Stimulated activated CD4-positive, alpha-beta T cell treated with anti-CD3 and anti-CD28 coated beads, Interleukin-1b, Interleukin-23, amount 100 ng/mL, for 1 hour (primary cell): ENCODE measurements at places on chromosomes 5 and 9.

- DNase-seq = peak; percentile 70
Measured at GRCh38 chr9:137227054-137227852, at the start of gene RNF224. TSS of gene RNF224 (plus strand) at chr9:137227502. CDS start at chr9:137228336, 834 bp downstream.

DNA sequence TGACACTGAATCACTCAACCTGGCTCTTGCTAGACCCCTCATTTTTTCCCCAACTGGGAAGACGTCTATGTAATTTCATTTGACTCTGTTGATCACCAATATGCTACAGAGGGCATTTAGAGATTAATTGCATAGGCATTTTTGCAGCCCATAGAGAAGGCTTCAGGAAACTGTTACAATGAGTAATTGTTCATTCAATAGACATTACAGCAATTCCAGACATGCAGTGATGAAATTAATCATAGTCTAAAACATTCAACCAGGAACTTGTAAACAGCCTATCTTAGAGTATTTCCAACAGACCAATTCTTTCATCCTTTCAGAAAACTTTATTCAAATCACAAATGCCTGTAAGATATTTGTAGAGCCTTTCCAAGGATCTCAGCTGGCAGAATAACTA, 122.3 kb downstream of the MARCHF11 start:
- DNase-seq = no peak

DNA sequence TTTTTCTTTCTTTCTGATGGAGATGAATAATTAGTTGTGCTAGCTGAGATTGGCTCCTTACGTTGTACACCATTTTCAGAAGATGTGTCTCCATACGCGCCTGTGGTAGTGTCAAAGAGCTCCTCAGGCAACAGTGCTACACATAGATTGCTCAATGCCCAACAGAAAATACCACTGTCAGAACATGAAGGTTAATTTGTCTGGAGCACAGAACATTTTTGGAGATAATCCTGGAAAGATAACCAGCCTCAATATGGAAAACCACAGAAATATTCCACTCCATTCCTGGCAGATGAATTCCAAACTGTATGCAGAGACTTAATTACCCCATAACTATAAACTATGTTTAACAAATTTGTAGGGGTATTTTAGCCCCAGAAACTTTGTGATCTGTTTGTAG, 233.6 kb downstream of the MARCHF11 start:
- DNase-seq = no peak

GRCh38 chr5:151703227-151703626, 16.5 kb upstream of the SPARC start:
- DNase-seq = no peak

- DNase-seq = peak; percentile 39
Measured at GRCh38 chr9:32968101-32969011, 33.1 kb downstream of the APTX start.

DNA sequence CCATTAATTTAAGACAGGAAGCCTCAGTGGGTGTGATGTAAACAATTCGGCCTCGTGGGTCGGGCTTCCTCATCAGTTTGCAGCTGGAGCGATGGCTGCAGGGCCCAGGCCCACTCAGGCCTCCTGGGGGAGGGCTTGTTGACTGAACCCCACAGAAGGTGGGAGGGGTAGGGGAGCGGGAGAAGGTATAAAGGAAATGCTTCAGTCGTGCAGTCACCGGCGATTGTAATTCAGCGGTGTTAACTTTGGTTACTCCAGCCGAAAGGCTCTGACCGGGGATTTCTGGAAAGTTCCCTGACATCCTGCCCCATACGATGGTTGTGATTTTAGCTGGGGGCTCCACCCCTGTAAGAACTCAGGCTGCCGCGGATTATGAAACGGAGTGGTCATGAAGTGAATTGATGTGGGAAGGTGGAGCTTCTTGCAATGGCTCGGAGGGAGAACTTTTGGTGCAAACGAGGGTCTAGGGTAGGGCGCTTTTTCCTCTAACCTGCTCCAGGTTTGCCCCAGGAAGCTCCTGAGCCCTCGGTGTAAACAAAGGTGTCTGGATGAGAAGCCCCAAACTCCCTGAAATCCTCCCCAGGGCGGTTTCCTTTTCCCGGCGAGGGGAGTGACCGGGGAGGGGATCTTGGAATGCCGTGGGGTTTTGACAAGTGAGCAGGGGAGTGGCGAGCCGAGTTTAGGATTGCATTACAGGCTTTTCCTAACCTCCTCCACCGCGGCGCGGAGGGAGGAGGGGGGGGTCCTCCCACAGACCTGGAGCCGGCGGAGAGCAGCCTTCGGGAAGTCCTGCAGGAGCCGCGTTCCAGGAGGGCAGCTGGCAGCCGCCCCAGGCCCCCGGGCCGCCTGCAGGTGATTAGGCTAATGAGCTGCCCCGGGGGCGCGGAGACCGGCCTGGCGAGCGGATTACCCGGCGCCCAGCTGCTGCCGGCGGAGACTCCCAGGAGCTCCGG, 215.5 kb downstream of the PDZD2 start:
- no peak for DNase-seq

- no peak for DNase-seq
Measured at GRCh38 chr9:6631207-6631512, 14.4 kb downstream of the GLDC start.

- no peak for DNase-seq
Measured at GRCh38 chr5:1729641-1730486, 69.8 kb downstream of the MRPL36 start.

GRCh38 chr5:152288917-152289595, 116.0 kb downstream of the NMUR2 start:
- DNase-seq = no peak

DNA sequence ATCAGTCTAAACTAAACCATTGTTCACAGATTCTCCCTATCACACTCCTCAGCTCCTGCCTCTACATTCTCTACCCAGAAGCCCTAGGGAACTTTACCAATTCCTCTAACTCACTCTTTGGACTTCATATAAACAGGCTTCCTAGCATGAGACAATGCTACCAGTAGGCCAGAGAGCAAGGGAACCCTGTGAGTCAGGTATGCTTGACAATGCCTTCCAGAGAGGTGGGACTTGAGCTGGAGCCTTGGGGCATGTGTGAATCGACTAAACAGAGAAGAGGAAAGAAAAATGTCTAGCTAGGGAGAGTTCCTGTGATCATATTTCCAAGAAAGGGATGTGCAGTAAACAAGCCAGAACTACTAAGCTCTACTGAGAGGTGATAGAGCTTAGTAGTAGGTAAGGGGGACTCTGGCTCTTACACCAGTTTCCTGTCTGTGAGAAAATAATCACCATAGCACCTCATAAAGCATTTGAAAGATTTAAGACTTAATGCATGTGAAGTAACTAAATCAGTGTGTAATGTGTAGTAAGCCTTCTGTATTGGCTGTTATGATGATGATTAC, 6.4 kb upstream of the RFK start:
- no peak for DNase-seq

DNA sequence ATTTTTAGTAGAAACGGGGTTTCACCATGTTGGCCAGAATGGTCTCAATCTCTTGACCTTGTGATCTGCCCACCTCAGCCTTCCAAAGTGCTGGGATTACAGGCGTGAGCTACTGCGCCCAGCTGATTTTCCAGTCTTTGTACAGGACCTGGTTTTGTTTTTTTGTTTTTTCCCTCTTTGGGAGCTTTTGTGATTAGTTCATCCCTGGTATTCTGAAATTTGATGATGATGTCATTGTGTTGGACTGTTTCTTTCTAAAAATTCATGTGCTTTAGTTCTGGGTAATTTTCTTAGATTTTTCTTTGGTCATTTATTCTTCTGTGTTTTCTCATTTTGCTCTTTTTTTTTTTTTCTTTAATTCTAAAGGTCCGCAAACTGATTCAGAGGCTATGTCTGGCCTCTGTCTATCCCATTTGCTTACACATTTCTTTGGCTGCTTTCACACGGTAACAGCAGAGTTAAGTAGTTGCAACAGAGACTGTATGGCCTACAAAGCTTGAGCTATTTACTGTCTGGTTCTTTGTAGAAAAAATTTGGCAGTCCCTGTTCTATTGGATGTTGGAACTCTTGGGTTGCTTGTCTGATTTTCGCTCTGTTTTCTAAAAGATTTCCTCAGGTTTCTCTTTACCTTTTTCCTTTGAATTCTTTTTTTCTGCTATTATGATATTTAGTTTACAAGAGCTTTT, 24.8 kb downstream of the STX17 start:
- no peak for DNase-seq

- DNase-seq = no peak
Measured at GRCh38 chr5:130528474-130528873, 624.2 kb downstream of the CHSY3 start.

GRCh38 chr5:17314907-17315471, 97.6 kb downstream of the BASP1 start:
- no peak for DNase-seq

DNA sequence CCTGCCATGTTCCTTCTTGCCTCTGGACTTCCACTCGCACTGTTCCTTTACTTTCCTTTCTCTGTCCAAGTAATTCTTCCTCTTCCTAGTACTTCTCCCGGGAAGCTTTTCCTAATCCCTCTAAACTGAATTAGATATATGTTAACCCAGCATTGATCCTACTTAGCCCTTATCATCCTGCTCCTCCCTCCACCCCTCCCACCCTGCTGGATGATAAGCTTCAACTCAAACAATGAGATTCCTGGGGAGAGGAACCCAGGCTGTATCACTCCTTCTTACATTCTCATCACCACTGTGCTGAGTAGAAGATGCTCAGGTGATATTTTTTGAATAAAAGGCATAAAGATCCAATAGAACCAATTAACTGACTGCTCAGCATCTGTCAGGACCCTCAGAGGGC, 45.7 kb downstream of the CDK5RAP2 start:
- no peak for DNase-seq

DNA sequence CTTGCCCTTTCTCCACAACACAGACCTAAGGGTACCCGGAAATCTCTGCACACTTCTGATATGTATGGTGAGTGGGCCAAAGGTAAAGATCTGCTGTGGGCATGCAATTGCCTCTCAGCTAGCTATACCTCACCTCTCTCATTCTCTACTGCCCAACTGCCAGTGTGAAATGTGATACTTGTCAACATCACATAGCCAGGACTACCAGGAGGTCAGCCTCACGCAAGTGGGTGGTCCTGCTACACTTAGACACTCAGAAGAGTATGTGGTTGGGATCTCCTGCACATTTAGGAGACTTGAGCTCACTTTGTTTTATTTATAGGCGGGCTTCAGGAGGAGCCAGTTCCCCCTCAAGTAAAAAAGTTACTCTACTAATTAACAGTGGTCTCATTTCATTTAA, 88.0 kb upstream of the MAN2A1 start:
- no peak for DNase-seq

- DNase-seq = no peak
Measured at GRCh38 chr9:96616817-96617438, 2.7 kb downstream of the CDC14B start.

DNA sequence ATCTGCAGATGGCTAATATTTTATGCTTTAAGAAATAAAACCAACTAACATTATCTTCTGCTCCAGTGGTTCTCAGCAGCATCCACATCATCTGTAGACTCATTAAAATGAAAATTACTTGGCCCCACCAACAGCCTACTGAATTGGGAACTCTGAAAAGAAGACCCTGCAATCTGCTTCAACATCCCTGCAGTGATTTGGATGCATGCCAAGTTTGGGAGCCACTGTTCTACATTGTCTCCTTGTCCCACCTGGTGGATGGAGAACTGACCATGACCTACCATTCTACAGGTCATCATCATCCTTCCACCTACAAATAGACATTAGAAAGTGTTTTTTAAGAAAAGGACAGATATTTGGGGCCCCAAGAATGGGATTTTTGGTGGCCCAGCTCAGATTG, 71.1 kb downstream of the ACER2 start:
- DNase-seq = no peak

- DNase-seq = no peak
Measured at GRCh38 chr9:87722393-87723088, 3.4 kb upstream of the CTSL start.

DNA sequence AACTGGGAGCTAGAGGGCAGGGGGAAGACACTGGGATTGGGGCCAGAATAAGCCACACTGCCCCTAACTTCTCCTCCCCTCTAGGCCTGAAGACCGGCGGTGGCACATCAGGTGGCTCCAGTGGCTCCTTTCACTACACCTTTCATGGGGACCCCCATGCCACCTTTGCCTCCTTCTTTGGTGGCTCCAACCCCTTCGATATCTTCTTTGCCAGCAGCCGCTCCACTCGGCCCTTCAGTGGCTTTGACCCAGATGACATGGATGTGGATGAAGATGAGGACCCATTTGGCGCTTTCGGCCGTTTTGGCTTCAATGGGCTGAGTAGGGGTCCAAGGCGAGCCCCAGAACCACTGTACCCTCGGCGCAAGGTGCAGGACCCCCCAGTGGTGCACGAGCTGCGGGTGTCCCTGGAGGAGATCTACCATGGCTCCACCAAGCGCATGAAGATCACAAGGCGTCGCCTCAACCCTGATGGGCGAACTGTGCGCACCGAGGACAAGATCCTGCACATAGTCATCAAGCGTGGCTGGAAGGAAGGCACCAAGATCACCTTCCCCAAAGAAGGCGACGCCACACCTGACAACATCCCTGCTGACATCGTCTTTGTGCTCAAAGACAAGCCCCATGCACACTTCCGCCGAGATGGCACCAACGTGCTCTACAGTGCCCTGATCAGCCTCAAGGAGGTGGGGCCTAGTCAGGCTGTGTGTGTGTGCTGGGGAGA, 6.8 kb downstream of the DNAJB5 start:
- no peak for DNase-seq

- no peak for DNase-seq
Measured at GRCh38 chr9:69580582-69581214, 91.5 kb downstream of the APBA1 start.

DNA sequence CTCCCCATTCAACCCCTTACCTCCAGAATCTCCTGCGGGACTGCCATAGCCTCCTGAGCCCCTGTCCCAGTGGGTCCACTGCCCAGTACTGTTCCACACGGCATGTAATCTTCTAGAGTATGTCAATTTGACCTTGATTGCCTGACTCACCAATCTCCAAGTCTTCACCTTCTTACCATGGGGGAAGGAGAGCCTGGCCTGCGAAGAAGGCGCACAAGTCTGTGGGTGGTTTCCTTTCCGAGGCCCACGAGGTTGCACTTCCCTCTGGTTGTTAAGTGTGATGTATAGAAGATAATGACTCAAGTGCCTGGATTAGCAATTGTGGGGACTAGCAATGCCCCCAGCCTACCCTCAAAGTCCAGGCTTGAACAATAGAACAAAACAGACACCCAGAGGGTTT, 8.1 kb upstream of the TENT4A start:
- DNase-seq = no peak

DNA sequence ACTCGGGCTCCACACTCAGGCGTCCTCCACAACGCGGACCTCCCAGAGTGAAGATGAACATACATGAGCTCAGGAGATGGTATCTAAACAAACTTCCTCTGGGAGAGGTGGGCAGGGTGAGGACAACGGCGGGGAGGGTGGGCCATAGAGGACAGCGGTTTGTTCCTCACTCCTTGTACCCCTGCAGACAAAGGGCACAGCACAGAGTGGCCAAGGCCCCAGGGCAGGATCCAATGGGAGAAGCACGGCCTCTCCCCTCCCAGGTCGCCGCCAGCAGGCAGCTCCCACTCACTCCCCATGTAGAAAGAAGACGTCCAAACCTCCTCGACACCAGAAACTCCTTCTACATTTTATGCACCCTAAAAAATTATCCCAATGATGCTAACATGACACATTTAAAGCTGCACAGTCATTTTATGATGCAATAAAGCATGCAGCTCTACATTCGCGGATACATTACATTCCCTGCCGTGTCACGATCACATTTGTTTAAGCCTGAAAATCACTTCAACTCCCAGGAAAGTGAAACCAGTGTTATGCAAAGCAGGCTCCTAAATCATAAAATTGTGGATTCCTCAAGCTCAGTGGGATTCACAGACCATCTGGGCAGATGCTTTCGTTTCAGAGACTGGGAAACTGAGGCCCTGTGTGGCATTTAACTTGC, 87.5 kb upstream of the SARDH start:
- no peak for DNase-seq

- no peak for DNase-seq
Measured at GRCh38 chr9:20728493-20729220, 44.6 kb downstream of the FOCAD start.

GRCh38 chr5:111582993-111583601, 70.8 kb upstream of the STARD4 start:
- DNase-seq = no peak
